ENCODE measurements at places on chromosomes 12 and 14. TPM values are rescaled to one million over a fixed set of nuclear protein-coding genes. Genes with fewer than 3 reads are reported as not detected.

GRCh38 chr12:101230547-101230946, 20.5 kb upstream of the SLC5A8 start:
- no peak overlapping the region for H3K27ac ChIP-seq
- H3K36me3 ChIP-seq: no peaks in the 10 kb centered on the region
- no peak overlapping the region for H3K4me3 ChIP-seq
- no peak for DNase-seq
- no peaks in the 10 kb centered on the region for H3K4me1 ChIP-seq
- H3K27me3 ChIP-seq: no peaks in the 10 kb centered on the region

DNA sequence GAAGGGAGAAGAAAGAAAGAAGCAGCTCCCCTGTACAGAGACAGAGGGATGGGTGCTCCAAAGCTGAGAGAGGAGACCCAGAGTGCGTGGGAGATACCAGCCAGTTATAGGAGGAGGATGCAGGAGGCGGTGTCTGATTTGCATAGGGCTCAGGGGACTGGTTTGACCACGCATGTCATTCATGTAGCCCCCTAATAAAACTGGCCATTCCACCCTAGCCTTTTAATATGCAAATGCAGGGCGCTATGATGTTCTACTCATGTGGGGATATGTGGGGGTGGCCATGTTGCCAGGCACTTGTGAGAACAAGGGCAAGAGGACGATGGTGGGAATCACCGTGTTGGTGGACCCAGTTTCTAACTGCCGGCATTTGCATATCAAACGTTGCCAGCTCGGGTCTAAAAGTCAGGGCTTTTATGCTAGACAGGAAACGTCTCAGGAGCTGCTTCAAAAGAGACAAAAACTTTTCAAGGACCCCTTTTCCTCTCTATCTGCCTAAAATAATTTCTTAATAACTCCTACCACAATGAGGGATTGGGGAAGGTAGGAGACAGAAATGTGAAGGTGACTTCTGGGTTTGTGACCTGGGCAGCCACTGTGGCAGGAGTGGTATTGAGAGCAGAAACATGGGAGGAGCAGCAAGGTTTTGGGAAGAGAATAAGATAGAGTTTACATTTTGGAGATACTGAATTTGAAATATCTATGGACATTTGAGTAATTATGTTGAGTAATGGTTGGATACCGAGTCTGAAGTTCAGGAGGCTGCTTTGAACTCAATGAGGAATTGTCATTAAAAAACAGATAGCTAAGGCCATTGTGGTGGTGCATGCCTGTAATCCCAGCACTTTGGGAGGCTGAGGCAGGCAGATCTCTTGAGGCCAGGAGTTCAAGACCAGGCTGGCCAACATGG, 2.2 kb upstream of the ATXN3 start:
- H3K36me3 ChIP-seq: no peaks in the 10 kb centered on the region
- H3K4me1 ChIP-seq: no peaks in the 10 kb centered on the region
- no peak overlapping the region for H3K4me3 ChIP-seq
- H3K27me3 ChIP-seq: no peaks in the 10 kb centered on the region

GRCh38 chr14:90756755-90757345, 59.4 kb downstream of the TTC7B start:
- H3K4me1 ChIP-seq: peaks cover 6% of the 10 kb centered on the region
- H3K27me3 ChIP-seq: no peaks in the 10 kb centered on the region
- no peaks in the 10 kb centered on the region for H3K36me3 ChIP-seq
- peak; percentile 29 for DNase-seq
- H3K27ac ChIP-seq: no peak overlapping the region

GRCh38 chr12:27513155-27513824, 10.7 kb upstream of the PPFIBP1 start:
- H3K27me3 ChIP-seq: no peaks in the 10 kb centered on the region
- no peak for DNase-seq
- no peak overlapping the region for H3K4me3 ChIP-seq
- H3K36me3 ChIP-seq: no peaks in the 10 kb centered on the region
- H3K4me1 ChIP-seq: peaks cover 5% of the 10 kb centered on the region
- H3K27ac ChIP-seq: no peak overlapping the region

Gene CNTN1
- 1.4 TPM for total RNA-seq

DNA sequence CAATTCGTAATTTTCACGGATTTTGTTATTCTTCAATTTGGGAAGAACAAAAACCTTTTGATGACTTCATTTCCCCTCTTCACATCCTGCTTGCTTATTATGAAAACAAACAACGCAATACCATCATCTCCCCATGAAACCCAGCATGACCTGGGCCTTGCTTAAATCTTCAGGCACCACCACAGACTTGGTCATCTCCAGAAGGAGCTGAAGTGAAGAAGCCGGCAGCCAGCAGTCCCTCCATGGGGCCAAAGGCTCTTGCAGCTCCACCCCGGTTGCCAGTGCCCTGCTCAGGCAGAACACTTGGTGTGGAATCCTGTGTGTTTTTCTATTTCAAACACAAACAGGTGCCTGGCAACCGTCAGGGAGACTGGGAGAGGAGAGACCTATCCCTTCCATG, 982.9 kb upstream of the TMEM132C start:
- H3K4me3 ChIP-seq: no peak overlapping the region
- peaks cover 28% of the 10 kb centered on the region for H3K4me1 ChIP-seq
- DNase-seq: peak; percentile 49
- no peaks in the 10 kb centered on the region for H3K27me3 ChIP-seq
- H3K27ac ChIP-seq: peak overlapping the region; percentile 98

- H3K4me1 ChIP-seq: no peaks in the 10 kb centered on the region
- no peak overlapping the region for H3K27ac ChIP-seq
Measured at GRCh38 chr12:106353175-106353574, 4.4 kb upstream of the POLR3B start.

DNA sequence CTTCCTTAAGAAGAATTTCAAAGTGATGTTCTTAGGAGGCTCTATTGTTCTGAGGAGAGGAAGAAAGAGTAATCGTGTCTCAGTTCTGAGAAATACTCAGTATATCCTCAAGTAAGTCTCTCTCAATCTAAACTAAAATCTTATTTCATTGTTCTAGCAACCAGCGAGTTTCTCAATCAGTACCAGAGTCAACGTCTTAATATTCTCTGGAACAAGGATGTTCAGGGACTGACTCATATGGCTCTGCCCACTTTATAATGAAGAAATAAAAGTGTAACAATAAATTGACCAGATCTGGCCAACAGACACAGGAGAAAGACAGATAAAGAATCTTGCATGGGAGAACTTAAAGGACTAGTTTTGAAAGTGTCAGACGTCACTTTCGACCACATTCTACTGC, 469.8 kb upstream of the FLRT2 start:
- no peaks in the 10 kb centered on the region for H3K36me3 ChIP-seq
- H3K27ac ChIP-seq: no peak overlapping the region
- no peak overlapping the region for H3K4me3 ChIP-seq
- H3K4me1 ChIP-seq: no peaks in the 10 kb centered on the region

Gene SLCO1C1
- not detected for total RNA-seq

Gene RIMBP2
- total RNA-seq: 0.16 TPM

Gene PIWIL1
- total RNA-seq: not detected

Gene EIF5
- total RNA-seq: 127 TPM

Gene IFNG-AS1
- not detected for total RNA-seq

Gene B3GNT4
- total RNA-seq: not detected

GRCh38 chr12:11661491-11662089, 12.1 kb downstream of the ETV6 start:
- no peaks in the 10 kb centered on the region for H3K27me3 ChIP-seq
- no peak for DNase-seq
- H3K4me1 ChIP-seq: peaks cover 47% of the 10 kb centered on the region
- H3K27ac ChIP-seq: no peak overlapping the region
- H3K36me3 ChIP-seq: peaks cover 17% of the 10 kb centered on the region
- H3K4me3 ChIP-seq: no peak overlapping the region

Gene DENND5B
- total RNA-seq: 18.3 TPM

- no peaks in the 10 kb centered on the region for H3K27me3 ChIP-seq
- DNase-seq: no peak
- H3K36me3 ChIP-seq: no peaks in the 10 kb centered on the region
- no peak overlapping the region for H3K27ac ChIP-seq
Measured at GRCh38 chr14:77086017-77086727, 11.9 kb upstream of the CIPC start.

Gene TAS2R20
- total RNA-seq: not detected

GRCh38 chr12:14741942-14742341, 45.5 kb upstream of the GUCY2C start:
- H3K27ac ChIP-seq: no peak overlapping the region
- H3K36me3 ChIP-seq: no peaks in the 10 kb centered on the region
- H3K4me3 ChIP-seq: no peak overlapping the region
- no peak for DNase-seq
- H3K4me1 ChIP-seq: no peaks in the 10 kb centered on the region

Gene BTG1
- 4.8 TPM for total RNA-seq

- H3K36me3 ChIP-seq: no peaks in the 10 kb centered on the region
- no peaks in the 10 kb centered on the region for H3K4me1 ChIP-seq
- no peaks in the 10 kb centered on the region for H3K27me3 ChIP-seq
- DNase-seq: no peak
Measured at GRCh38 chr12:128180166-128180565, 86.8 kb upstream of the TMEM132C start.

DNA sequence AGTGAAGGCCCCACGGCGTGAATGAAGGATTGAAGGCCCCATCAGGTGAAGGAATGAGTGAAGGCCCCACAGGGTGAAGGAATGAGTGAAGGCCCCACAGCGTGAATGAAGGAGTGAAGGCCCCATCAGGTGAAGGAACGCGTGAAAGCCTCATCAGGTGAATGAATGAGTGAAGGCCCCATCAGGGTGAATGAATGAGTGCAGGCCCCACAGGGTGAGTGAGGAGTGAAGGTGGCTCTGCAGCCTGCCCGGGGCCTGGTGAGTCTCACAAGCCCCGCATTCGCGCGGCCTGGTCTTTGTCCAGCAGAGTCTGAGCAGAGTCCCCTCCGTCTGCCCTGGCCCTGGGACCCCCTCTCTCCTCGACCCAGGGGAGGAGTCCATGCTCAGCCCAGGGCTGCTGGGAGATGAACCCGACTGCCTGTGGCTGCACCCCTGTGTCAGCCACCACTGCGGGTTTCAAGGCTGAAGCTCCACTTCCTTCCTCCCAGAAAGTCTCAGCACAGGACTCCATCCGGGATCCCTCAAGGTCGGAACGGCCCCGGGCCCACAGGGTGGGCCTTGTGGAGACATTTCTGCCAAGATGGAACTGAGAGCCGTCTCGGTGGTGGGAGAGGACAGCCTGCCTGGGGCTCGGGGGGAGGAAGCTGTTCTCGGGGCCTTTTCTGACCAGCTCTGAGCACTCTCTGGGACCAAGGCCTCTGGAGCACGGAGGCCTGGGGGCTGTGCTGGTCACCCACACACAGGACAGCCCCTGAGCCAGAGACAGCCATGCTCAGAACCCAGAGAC, 37.4 kb upstream of the TMEM179 start:
- no peaks in the 10 kb centered on the region for H3K36me3 ChIP-seq
- no peak overlapping the region for H3K4me3 ChIP-seq
- DNase-seq: no peak
- no peak overlapping the region for H3K27ac ChIP-seq

Gene TMEM63C
- total RNA-seq: 0.66 TPM

DNA sequence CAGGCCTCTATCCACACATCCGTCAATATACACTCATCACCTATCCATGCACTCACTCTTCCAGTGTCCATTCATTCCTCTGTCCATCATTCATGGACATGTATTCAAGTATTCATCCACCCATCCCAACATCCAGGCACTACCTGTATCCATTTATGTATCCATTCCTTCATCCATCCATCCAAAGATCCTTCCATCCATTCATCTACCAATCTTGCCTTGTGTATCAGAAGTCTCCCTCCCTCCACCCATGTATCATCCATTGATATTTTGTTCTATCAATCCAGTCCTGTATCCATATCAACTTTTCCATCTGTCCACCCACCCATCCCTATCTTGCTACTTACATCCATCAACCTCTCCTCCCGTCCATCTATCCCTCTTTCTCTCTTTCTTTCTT, 4.0 kb downstream of the BEGAIN start:
- no peak overlapping the region for H3K4me3 ChIP-seq
- no peak overlapping the region for H3K27ac ChIP-seq
- no peak for DNase-seq

DNA sequence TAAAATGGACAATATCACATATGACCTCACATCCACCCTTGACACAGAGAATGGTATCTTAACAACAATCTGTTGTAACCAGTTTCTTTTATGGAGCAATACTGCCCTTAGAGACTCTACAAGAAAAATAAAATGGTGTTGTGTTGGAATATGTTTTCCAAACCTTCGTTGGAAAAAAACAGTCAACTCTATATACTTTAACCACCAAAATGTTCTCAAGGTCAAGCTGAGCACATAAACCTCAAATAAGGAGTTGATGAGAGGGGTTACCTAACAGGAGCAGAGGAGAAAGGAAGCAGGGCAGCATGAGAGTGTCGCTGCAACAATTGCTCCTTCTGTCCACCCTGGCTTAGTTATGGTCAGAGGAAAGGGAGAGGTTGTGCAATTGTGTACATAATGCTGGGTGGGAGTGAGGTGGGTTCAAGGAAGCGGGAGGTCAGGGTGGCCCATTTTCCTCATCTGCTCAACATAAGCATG, 179.2 kb upstream of the BMP4 start:
- no peaks in the 10 kb centered on the region for H3K36me3 ChIP-seq
- H3K4me1 ChIP-seq: peaks cover 5% of the 10 kb centered on the region
- no peak for DNase-seq

GRCh38 chr14:102911541-102911951, 10.9 kb upstream of the AMN start:
- no peak overlapping the region for H3K27ac ChIP-seq
- DNase-seq: no peak
- H3K27me3 ChIP-seq: no peaks in the 10 kb centered on the region
- H3K4me1 ChIP-seq: no peaks in the 10 kb centered on the region

DNA sequence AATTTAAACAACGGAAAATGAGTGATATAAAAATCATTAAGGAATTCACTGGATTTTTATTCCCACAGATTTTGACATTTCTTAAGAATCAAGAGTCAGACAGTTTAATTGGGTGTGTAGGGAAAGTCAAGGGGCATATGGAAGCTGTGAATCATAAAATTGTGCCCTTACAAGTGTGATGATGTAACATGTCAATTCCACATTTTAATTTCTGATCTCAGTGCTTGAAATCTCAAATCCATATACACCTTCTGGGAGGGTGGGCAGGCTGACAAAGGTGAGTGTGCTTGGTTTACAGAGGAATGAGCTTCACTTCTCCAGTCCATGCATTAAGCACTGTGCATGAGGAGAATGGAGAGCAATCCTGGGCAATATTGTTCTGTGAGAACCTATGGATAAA, 1.0 kb upstream of the KRT6A start:
- no peaks in the 10 kb centered on the region for H3K36me3 ChIP-seq
- H3K27me3 ChIP-seq: peaks cover 15% of the 10 kb centered on the region
- peaks cover 7% of the 10 kb centered on the region for H3K4me1 ChIP-seq
- no peak overlapping the region for H3K4me3 ChIP-seq
- no peak overlapping the region for H3K27ac ChIP-seq

DNA sequence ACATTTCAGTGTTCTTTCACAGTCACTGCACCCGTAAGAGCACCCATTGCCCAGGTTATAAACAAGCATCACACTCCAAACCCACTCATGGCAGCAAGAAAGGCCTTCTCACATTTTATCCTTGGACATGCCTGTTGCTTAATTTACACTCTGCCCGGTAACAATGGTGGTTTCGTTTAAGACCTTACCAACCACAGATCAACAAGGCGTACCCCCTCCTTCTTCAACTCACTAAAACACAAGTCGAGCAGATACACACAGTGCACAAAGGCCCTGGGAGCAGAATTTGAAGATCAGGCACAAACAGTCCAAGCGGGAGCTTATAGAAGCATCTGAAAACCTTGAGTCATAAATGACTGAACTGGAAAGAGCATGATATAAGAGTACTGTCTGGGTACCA, 98.1 kb downstream of the GALC start:
- no peak overlapping the region for H3K4me3 ChIP-seq
- no peaks in the 10 kb centered on the region for H3K27me3 ChIP-seq
- DNase-seq: no peak
- no peaks in the 10 kb centered on the region for H3K36me3 ChIP-seq
- H3K4me1 ChIP-seq: no peaks in the 10 kb centered on the region
- H3K27ac ChIP-seq: no peak overlapping the region

Gene SLC10A1
- total RNA-seq: not detected
